ENCODE measurements at places on chromosomes 4 and X.

- H3K4me3 ChIP-seq: no peak overlapping the region
- no peak overlapping the region for H3K27ac ChIP-seq
- H3K27me3 ChIP-seq: no peaks in the 10 kb centered on the region
- no peak for DNase-seq
- H3K36me3 ChIP-seq: no peaks in the 10 kb centered on the region
Measured at GRCh38 chr4:150938417-150938816, 76.7 kb downstream of the LRBA start.

GRCh38 chr4:38660838-38661237 is 3.2 kb upstream of the KLF3 start:
- peaks cover 28% of the 10 kb centered on the region for H3K4me1 ChIP-seq
- no peak for DNase-seq
- H3K27me3 ChIP-seq: no peaks in the 10 kb centered on the region
- peak overlapping the region; percentile 42 for H3K27ac ChIP-seq
- H3K36me3 ChIP-seq: peaks cover 26% of the 10 kb centered on the region
- no peak overlapping the region for H3K4me3 ChIP-seq

DNA sequence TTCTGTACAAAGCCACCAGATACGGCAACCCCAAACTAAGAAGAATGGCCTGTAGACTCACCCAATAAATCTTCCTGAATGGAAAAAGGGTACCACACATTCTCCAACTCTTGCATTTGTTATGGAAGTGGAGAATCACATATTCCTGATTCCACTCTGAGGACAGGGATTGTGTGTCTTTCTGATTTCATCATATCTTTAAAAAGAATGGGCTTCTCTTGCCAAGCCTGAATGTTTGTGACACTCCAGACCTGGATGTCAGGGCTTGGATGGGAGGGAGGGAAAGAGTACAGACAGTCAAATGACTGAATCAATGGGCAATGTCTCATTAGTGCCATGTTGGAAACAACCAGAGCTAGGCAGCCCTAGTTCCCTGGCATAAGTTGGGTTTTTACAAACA is 77.4 kb downstream of the PLAC1 start:
- peaks cover 12% of the 10 kb centered on the region for H3K4me1 ChIP-seq
- H3K36me3 ChIP-seq: peaks cover 5% of the 10 kb centered on the region
- no peak for DNase-seq
- H3K4me3 ChIP-seq: no peak overlapping the region
- H3K27me3 ChIP-seq: no peaks in the 10 kb centered on the region

GRCh38 chrX:100411802-100412715 is 2.0 kb upstream of the PCDH19 start:
- DNase-seq: no peak
- peaks cover 4% of the 10 kb centered on the region for H3K36me3 ChIP-seq
- peaks cover 39% of the 10 kb centered on the region for H3K27me3 ChIP-seq
- H3K27ac ChIP-seq: no peak overlapping the region
- no peaks in the 10 kb centered on the region for H3K4me1 ChIP-seq

DNA sequence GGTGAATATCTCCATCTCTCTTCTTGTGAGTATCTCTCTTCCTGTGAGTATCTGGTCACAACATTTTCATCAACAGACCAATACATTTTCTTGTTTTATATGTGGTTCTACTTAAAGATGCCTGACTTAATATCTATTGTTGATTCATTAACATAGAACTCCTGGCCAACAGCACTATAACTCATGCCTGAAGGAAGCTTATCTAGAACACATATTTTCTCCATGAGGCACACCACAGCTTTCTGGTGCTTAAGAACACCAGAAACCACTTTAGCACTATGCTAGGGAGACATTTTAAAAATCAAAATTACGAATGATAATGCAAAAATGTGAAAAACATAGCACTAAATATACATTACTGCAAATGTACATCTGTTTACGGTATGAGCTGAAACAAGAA is 190.4 kb downstream of the GABRB1 start:
- no peak overlapping the region for H3K27ac ChIP-seq
- H3K4me1 ChIP-seq: no peaks in the 10 kb centered on the region
- no peak overlapping the region for H3K4me3 ChIP-seq
- no peaks in the 10 kb centered on the region for H3K36me3 ChIP-seq
- H3K27me3 ChIP-seq: no peaks in the 10 kb centered on the region
- DNase-seq: no peak

- no peaks in the 10 kb centered on the region for H3K27me3 ChIP-seq
- H3K27ac ChIP-seq: no peak overlapping the region
- H3K4me3 ChIP-seq: no peak overlapping the region
- no peak for DNase-seq
- no peaks in the 10 kb centered on the region for H3K36me3 ChIP-seq
- H3K4me1 ChIP-seq: no peaks in the 10 kb centered on the region
Measured at GRCh38 chr4:134958862-134959261, 757.3 kb upstream of the PABPC4L start.

DNA sequence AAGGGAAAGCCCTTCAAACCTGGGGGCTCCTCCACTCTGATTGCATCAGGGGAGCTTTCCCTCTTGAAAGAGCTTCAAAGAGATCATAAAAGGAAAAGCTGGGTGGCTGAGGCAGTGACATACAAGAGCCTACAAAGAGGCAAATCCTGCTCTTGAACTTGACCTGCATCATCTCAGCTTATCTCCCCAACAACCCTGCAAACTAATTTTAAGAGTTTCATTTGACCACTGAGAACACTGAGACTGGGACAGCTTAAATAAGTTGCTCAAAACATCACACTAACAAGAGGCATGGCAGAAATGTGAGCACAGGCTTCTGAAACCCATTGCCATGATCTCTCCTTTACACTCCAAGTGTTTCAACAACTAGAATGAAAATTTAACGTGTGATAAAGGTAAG is 101.6 kb upstream of the PPARGC1A start:
- DNase-seq: no peak
- no peak overlapping the region for H3K27ac ChIP-seq
- no peaks in the 10 kb centered on the region for H3K4me1 ChIP-seq
- no peaks in the 10 kb centered on the region for H3K36me3 ChIP-seq
- H3K27me3 ChIP-seq: no peaks in the 10 kb centered on the region
- H3K4me3 ChIP-seq: no peak overlapping the region

DNA sequence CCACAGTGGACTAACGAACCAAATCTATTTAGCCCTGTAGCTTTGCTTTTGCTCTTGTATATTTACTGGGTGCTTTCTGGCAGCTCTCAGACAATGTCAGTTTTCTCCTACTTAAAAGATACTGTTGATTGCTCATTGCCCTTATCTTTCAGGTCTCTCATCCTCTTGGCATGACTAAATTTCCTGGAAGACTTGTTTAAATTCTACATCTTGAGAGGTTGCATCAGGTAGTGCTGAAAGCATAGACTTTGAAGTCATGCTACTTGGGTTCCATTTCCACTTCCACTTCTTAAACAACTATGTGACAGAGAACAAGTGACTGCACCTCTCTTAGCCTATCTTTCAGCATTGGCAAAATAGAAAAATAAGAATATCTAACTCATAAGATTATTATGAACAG is 8.4 kb downstream of the TDO2 start:
- no peak overlapping the region for H3K27ac ChIP-seq
- no peaks in the 10 kb centered on the region for H3K36me3 ChIP-seq
- DNase-seq: no peak

DNA sequence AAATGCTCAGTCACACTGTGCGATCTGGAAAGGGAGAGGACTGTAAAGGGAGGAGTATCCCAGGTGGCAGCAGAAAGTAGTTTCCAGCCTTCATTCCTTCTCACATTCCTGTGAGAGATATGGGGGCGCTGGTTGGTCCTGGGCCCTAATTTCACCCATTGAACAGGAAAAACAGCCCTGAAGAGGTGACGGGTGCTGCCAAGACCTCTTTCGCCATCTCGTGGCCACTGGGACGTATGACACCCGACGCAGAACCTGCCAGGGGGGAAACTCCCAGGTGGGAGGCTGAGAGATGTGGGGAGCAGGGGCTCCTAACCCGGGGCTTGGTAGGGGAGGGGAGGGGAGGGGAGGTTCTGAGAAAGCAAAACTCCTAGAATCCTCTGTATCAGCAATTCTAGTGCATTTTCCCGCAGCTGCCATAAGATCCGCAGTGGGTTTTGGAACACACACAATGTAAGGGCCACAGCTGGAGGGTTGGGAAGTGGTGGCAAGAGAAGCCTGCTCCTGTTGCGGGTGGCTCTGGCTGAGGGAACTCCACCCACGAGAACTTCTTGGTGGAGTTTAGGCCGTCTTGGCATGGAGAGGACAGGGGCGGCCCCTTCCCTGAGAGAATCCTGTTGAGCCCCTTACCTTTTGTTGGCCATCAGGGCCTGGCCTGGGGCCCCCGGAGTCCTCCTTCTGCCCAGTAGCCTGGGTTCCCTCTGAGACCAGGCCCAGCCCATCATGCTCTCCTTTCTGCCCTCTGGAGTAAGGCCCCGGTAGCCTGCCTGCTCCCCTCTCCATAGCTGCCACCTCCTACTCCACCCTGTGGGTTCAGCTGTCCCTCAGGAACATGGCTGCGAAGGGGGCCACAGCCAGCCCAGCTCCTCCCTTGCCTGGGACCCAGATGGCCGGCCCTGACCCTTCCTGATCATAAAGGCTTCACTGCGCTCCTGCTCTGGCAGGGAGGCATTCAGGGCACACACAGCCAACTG is 134.1 kb downstream of the OR13H1 start:
- DNase-seq: peak; percentile 50
- H3K4me1 ChIP-seq: no peaks in the 10 kb centered on the region
- H3K27me3 ChIP-seq: peaks cover 10% of the 10 kb centered on the region
- peaks cover 4% of the 10 kb centered on the region for H3K36me3 ChIP-seq

- no peaks in the 10 kb centered on the region for H3K4me1 ChIP-seq
- H3K27ac ChIP-seq: no peak overlapping the region
- no peaks in the 10 kb centered on the region for H3K36me3 ChIP-seq
- DNase-seq: no peak
- no peaks in the 10 kb centered on the region for H3K27me3 ChIP-seq
Measured at GRCh38 chrX:121151293-121151692, 103.9 kb downstream of the GLUD2 start.

- H3K27me3 ChIP-seq: no peaks in the 10 kb centered on the region
- H3K4me3 ChIP-seq: no peak overlapping the region
- DNase-seq: no peak
- H3K36me3 ChIP-seq: no peaks in the 10 kb centered on the region
- no peaks in the 10 kb centered on the region for H3K4me1 ChIP-seq
Measured at GRCh38 chrX:100070334-100070849, 339.7 kb downstream of the PCDH19 start.

DNA sequence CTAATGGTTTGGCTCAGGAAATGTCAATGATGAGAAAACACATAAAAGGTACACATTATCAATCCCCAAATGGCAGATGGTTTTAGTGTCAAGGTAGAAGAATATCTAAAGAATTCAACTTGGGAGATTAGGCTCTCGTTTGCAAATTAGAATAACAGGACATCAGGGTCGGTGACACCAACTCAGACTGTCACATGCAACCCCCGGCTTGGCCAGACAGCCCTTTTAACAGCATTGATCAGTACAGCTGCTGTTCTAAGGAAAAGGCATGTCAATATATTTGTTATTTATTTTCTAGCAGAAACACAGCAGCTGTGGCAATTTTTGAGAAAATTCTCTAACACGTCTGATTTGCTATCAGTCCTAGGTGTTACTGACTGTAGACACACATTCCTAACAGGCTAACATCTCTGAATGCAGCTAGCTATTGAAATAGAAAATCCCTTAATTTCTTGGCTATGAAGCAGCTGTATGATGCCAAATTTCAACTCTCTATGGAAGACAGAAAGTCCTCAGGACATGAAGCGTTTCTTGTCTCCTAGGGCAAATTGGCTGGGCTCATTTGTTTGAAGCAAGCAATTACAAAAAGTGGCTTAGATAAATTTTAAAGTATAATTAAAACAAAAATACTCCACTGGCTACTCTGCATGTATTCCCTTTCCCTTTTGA is 269.0 kb upstream of the CXXC4 start:
- H3K27ac ChIP-seq: no peak overlapping the region
- H3K27me3 ChIP-seq: no peaks in the 10 kb centered on the region
- no peaks in the 10 kb centered on the region for H3K36me3 ChIP-seq
- H3K4me1 ChIP-seq: no peaks in the 10 kb centered on the region

GRCh38 chr4:70958681-70959080 is 34.8 kb upstream of the DCK start:
- H3K4me1 ChIP-seq: no peaks in the 10 kb centered on the region
- no peak overlapping the region for H3K27ac ChIP-seq
- no peak overlapping the region for H3K4me3 ChIP-seq
- H3K27me3 ChIP-seq: no peaks in the 10 kb centered on the region
- no peak for DNase-seq

- peaks cover 16% of the 10 kb centered on the region for H3K36me3 ChIP-seq
- no peak for DNase-seq
- no peaks in the 10 kb centered on the region for H3K4me1 ChIP-seq
- H3K4me3 ChIP-seq: peak overlapping the region; percentile 72
Measured at GRCh38 chrX:74421740-74422352, 553 bp downstream of the SLC16A2 start.

DNA sequence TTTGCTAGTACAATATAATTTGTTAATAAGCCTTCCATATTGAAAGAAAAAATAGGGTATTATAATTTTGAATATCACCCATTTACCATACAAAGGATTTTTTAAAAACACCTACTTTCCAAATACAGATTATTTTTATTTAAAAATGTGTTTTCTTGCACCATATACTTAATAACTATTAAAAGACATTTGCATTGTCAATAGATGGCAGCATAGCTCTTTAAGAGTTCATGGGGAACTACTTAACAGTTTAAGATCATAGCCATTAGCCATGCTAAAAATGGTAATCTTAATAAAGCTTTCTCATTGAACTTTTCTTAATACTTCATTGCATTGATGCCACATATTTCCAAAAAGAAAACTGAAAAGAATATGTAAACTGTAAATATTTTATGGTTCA is 1995.9 kb downstream of the C4orf33 start:
- no peak overlapping the region for H3K4me3 ChIP-seq
- H3K27me3 ChIP-seq: no peaks in the 10 kb centered on the region
- H3K36me3 ChIP-seq: no peaks in the 10 kb centered on the region
- no peak overlapping the region for H3K27ac ChIP-seq
- no peak for DNase-seq

GRCh38 chr4:151644622-151645021 is 116.2 kb downstream of the GATB start:
- H3K4me3 ChIP-seq: no peak overlapping the region
- H3K4me1 ChIP-seq: no peaks in the 10 kb centered on the region
- no peaks in the 10 kb centered on the region for H3K27me3 ChIP-seq
- peak overlapping the region; percentile 13 for H3K27ac ChIP-seq
- peak; percentile 5 for DNase-seq

- peaks cover 9% of the 10 kb centered on the region for H3K4me1 ChIP-seq
- no peak for DNase-seq
- H3K4me3 ChIP-seq: no peak overlapping the region
- no peak overlapping the region for H3K27ac ChIP-seq
Measured at GRCh38 chr4:151555151-151555945, 146.4 kb downstream of the FHIP1A start.

Data from Calu3 (cell line).